Activated naive CD4-positive, alpha-beta T cell treated with anti-CD3 and anti-CD28 coated beads, Interleukin-2, amount 50 U/mL, for 16 hours (primary cell): ENCODE measurements at places on chromosomes 1 and 21.

DNA sequence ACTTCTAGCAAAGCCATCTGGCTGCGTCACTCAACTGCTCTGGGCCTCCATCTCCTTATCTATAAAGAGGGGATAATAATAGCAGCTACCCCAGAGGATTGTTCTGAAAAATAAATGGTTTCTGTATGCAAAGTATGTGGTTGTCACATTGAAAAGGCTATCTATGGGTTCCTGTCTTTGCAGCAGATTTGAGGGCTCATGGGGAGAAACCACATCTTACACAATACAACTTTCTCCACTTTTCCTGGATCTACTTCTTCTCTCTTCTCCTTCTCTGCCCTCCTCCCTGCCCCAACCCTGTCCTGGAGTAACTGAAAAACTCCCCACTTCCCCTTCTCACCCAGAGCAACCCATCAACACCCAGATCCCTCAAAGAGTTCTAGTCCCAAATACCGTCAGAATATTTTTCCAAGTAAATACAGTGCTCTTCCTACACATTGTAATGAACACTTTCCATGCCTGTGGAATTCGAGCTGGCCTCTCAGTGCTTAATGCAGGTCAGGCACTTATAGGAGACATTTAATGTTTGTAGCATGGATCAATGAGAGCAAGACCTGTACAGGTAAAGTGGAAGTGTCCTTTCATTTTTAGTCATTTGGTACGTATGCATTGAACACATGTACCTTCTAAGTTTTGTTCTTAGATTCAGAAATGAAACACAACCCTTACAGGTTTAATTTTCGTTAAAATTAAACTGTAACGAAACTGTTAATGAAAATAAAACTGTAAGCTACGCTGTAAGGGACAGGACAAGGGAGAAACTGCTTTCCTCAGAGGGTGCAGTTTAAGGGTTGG, 131.9 kb downstream of the AK5 start:
- no peak for DNase-seq

DNA sequence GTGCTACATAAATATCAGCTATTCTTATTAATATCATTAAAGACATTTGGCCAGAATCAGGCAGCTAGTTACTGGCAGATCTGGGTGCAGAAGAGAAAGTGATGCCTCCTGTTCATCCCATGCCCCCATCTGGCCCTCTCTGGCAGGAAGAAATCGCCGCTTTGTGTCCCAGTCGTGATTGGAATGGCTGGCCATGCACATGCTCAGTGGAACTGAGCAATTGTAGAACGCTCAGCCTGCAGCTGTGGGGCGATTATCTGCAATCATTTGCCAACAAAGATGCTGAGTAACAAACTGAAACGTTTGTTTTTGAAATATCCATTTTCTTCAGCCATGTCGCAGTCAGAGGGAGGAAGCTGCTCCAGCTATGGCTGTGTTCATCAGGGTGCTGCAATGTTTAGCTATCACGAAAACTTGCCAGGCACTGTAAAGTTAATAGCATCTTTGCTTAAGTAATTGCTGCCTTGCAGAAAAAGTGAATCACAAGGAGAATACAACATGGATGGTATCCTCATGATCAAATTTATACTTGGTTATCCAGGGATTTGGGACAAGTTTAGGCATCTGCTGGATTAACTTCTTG, 36.5 kb downstream of the NGF start:
- DNase-seq: no peak

DNA sequence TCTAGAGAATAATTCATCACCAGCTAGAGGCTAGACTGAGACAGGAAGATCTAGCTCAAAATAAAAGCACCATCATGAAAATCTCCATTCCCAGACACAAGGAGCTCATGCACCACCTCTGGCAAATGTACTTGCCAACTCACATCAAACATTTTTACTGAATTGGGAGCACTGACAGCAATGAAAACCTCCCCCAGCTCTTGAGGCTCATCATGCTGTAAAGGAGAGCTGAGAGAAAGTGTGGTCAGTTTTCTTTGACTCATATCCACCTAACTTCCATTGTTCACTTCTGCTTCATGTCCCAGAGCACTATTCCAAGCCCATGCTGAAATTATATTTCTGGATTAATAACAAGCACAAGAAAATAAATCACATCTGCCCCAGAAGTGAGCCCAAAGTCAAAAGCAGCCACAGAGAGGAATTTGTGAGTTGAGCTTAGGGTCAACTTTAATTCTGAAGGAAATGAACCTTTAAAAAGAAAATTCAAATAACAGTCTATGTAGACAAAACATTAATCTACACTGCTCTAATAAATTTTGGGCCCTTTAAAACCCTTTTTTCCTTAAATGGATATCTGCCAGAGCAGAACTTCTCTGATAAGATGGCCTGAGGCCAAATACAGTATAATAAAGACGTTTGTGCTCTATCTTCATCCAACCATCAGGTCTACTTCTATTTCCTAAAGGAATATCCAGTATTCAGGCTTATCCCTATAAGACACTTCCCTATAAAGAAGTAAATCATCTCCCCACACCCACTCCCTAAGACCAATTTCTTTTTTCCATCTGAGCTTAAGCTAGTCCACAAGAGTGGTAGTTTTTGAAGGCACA, 85.9 kb upstream of the ADAM30 start:
- DNase-seq: no peak

DNA sequence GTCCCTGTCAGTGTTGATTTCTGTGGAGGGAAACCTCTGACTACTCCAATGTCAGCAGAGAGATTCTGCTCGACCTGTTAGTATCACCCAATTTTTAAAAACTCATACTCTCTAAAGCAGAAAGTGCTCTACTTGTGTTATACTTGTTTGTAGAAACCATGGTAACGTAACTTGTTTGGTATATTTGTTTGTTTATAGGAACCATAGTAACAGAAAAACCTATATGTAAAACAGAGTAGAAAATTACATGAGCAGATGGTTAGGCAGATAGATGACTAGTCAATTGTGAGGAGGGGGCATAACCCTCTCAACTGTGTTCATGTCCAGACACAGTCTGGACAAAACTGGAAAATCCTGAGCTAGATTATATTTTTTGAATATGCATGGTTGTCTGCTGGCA, 6.7 kb downstream of the TRIM45 start:
- no peak for DNase-seq

GRCh38 chr1:173474097-173474779, 2.9 kb upstream of the PRDX6 start:
- DNase-seq: no peak

DNA sequence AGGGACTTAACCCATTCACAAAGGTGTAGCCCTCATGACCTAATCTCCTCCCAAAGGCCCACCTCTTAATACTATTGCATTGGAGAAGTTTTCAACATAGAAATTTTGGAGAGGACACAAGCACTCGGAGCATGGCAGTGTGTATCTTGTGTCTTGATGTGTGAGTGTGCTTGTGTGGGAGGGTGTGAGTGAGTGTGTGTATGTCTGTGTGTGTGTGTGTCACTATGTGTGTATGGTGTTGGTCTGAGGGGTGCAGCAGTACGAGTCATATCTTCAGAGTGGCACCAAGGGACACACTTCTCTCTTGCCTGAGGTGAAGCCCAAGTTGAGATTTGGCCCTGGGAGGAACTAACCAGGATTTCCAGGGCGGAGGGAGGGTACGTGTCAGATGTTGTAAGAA, 73.7 kb downstream of the NAV1 start:
- no peak for DNase-seq

DNA sequence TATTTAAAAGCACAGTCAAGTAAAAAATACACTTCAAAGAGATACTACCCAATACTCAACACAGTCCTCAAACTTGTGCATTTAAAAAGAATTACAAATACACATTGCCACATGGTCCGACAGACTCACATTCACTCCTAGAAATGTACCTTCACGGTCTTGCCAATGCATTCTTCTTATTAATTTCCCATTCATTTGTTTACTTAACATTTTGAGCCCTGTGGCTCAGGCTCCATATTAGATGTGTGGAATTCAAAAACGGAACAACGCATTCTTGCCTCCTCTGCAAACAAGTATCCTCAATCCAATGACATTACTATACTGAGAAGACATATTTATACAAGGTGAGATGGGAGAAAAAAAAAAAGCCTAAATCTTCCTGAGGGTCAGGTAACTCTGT, 2.5 kb upstream of the DUSP23 start:
- DNase-seq: no peak

- DNase-seq: peak; percentile 22
Measured at GRCh38 chr1:228735871-228736586, 750 bp downstream of the RHOU start.

DNA sequence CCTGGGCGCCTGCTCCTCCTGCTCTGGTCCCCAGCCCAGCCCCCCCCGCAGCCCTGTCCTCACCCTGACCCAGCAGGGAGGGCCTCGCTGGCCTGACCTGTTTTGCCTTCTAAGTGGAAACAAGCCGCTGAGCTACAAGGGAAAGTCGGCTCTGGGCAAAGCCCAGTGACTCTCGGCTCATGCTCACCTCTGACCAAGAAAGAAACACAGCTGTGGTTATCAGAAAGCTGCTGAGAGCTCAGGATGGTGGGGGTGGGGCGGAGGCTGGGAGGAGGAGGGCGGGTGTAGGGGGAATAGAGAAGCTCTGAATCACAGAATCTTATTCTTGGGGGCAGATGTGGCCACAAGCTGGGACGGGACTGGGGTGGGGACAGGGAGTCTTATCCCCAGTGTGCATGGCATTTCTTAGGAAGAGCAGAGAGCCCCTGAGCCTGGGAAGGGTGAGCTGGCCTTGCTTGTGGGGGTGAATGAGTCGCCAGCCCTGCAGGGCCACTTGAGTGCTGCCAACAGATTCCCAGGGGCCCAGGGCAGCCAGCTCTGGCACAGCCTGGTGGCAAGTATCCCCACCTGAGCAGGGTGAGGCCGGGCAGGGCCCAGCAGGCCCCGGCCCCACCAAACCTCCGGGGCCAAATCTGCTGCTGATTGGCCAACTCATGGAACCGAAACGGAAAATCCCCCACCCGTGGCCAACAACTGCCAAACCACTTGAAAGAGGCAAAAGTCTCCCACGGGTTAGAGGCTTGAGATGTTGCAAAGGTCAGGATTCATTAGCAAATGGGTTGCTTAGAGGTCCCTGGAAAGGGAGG, 120.6 kb downstream of the SPSB1 start:
- DNase-seq: peak; percentile 61

GRCh38 chr21:36859744-36860501, 106.5 kb downstream of the HLCS start:
- no peak for DNase-seq
